SJSA1 (cell line): ENCODE measurements at places on chromosomes 6 and 20. TPM values are rescaled to one million over a fixed set of nuclear protein-coding genes. Genes with fewer than 3 reads are reported as not detected.

- H3K36me3 ChIP-seq = no peaks in the 10 kb centered on the region
- no peaks in the 10 kb centered on the region for H3K27me3 ChIP-seq
- no peak for DNase-seq
- peaks cover 48% of the 10 kb centered on the region for H3K4me1 ChIP-seq
- peak overlapping the region; percentile 29 for H3K27ac ChIP-seq
Measured at GRCh38 chr20:43751167-43752050, 24.6 kb upstream of the GTSF1L start.

- H3K27me3 ChIP-seq = no peaks in the 10 kb centered on the region
- H3K36me3 ChIP-seq = peaks cover 2% of the 10 kb centered on the region; the same call in 1 of the 2 replicates
- H3K4me1 ChIP-seq = no peaks in the 10 kb centered on the region
- no peak overlapping the region for H3K4me3 ChIP-seq
- DNase-seq = no peak
- no peak overlapping the region for H3K27ac ChIP-seq
Measured at GRCh38 chr6:28433119-28433518, 10.2 kb downstream of the ZSCAN23 start.

GRCh38 chr6:68679399-68679798 lies 44.3 kb downstream of the ADGRB3 start:
- H3K36me3 ChIP-seq = no peaks in the 10 kb centered on the region
- no peaks in the 10 kb centered on the region for H3K4me1 ChIP-seq
- no peak for DNase-seq
- 0 out of 2 replicates have a peak, but pooled peaks cover 2% of the 10 kb centered on the region for H3K27me3 ChIP-seq
- no peak overlapping the region for H3K4me3 ChIP-seq

GRCh38 chr6:136494059-136494458 lies 56.2 kb downstream of the MAP7 start:
- H3K36me3 ChIP-seq = no peaks in the 10 kb centered on the region; the same call in 1 of the 2 replicates
- no peaks in the 10 kb centered on the region for H3K4me1 ChIP-seq
- no peak overlapping the region for H3K4me3 ChIP-seq
- H3K27ac ChIP-seq = no peak overlapping the region

MUCL3 gene
- not detected in 2 replicates for total RNA-seq
